ENCODE measurements at places on chromosomes 4 and X.

DNA sequence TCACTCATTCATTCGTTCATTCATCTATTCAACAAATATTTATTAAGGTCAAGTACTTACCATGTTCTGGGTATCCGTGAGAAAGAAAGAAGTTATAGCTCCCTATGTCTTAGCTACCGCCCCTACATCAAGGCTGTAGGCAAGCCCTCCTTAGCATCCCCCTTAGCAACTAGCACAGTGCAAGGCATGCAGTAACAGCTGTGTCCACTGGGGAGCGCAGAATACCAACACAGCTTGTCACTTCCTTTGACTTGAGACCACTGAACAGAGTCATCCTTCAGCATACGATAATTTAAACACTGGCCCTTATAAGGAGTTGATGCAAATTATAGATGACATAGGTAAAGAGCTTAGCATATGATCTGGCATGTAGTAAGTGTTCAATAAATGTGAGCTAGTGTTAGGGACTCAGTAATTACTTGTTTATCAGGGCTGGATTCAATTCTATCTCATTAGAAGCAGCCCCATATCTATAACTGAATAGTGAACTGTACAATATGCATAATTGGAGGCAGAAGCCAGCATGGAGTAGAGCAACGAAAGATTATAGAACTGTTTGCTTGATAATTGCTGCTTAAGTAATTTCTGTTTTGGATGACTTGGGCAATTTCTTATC lies 8.7 kb downstream of the KIAA1210 start:
- no peak overlapping the region for H3K27ac ChIP-seq
- no peaks in the 10 kb centered on the region for H3K36me3 ChIP-seq
- no peaks in the 10 kb centered on the region for H3K4me1 ChIP-seq
- H3K27me3 ChIP-seq, result no peaks in the 10 kb centered on the region

GRCh38 chr4:6565691-6566390 lies 9.1 kb upstream of the MAN2B2 start:
- H3K4me1 ChIP-seq, result peaks cover 4% of the 10 kb centered on the region
- DNase-seq, result no peak
- peaks cover 20% of the 10 kb centered on the region for H3K27me3 ChIP-seq

DNA sequence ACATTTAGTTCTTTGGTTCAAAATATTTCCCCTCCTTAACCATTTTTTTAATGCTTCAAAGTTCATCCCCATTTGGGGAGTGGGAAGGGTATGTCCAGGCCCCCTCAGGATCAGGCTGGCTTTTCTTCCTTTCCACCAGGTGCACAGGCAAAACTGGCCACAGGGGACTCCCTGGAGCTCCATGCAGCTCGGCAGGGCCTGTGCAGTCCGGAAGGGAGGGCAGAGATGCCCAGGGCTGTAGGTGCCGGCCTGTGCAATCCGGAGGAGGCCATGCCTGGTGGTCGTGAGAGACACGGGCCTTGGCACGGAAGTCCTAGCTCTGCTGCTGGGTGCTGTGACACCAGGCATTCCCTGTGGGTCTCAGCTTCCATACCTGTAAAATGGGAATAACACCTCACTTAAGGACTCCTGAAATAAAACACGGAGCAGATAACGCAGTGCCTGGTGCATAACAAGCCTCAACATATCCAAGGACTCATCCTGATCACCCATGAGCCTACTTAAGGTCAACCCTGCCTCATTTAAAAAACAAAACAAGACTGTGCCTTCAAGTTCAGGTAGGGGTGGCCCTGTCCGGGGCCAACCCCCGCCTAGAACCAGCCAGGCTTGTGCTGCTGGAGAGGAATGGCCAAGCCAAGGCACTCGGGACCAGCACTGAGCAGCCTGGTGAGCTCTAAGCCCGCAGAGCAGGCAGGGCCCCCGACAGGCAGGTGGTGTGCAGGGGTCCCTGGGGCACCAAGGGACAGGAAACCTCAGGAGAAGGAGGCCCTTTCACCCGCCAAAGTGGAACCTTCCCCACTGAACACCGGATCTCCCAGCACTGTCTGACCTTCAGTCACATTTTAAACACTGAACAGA lies 21.2 kb upstream of the CYP4V2 start:
- H3K4me3 ChIP-seq, result no peak overlapping the region
- no peak overlapping the region for H3K27ac ChIP-seq
- peak; percentile 6 for DNase-seq
- peaks cover 6% of the 10 kb centered on the region for H3K27me3 ChIP-seq
- H3K4me1 ChIP-seq, result no peaks in the 10 kb centered on the region

DNA sequence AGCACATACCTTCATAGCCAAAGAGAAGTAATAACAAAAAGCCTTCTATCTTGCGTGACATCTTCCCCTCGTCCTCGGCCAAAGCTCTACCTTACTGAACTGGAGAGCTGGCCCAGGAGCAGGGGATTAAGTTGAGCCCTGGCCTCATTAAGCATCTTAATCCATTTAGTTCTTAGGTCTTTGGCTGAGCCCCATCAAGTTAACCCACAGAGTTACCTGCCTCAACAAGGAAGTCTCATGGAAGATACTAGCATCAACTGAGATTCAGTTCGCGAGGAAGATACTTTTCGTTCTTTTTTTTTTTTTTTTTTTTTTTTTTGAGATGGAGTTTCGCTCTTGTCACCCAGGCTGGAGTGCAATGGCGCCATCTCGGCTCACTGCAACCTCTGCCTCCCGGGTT lies at the start of gene RS1:
RS1 (minus strand) TSS at position 101 of the 400 bp plus-strand sequence; CDS start at position 61, 40 bp downstream.
- H3K27me3 ChIP-seq, result no peaks in the 10 kb centered on the region
- DNase-seq, result no peak
- H3K27ac ChIP-seq, result no peak within 1 kb of the TSS
- H3K36me3 ChIP-seq, result no peaks in the 10 kb centered on the region
- peaks cover 4% of the 10 kb centered on the region for H3K4me1 ChIP-seq

GRCh38 chrX:13826770-13827169 lies 9.9 kb upstream of the GPM6B start:
- no peaks in the 10 kb centered on the region for H3K36me3 ChIP-seq
- no peak overlapping the region for H3K4me3 ChIP-seq
- H3K27me3 ChIP-seq, result no peaks in the 10 kb centered on the region

- DNase-seq, result no peak
- H3K27ac ChIP-seq, result no peak overlapping the region
Measured at GRCh38 chr4:73344106-73344505, 60.0 kb upstream of the ALB start.

- H3K27me3 ChIP-seq, result no peaks in the 10 kb centered on the region
- H3K27ac ChIP-seq, result no peak overlapping the region
- DNase-seq, result peak; percentile 7
- H3K4me3 ChIP-seq, result no peak overlapping the region
- H3K36me3 ChIP-seq, result no peaks in the 10 kb centered on the region
Measured at GRCh38 chrX:33138677-33139249, 72.6 kb downstream of the DMD start.

DNA sequence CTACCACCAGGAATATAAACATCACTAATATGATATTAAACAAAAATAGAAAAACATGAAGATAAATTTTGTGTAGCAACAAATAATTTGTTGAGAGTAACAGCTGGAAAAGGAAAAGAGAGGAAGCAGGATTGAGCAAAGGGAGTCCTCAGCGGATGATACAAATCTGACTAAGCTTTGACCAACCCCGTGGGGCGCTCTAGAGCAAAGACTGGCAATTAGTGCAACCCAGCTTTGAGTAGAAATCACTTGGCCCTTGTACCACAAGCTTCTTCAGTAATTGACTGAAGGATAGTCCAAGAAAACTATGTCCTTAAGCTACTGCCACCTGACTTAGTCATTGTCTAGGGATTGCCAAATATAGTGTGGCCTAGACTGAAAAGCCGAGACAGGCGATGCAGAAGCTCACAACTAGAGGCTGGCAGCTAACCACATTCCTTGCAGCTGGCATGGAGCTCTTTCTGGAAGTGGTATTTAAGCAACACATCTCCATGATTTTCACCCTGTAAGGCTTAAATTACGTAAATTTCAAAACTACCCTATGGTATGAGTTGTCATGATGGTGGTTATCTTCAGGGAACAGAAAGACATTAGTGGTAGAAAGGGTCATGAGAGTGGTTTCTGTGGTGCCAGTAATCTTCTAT lies 396.0 kb downstream of the PDGFC start:
- peak; percentile 32 for DNase-seq
- no peaks in the 10 kb centered on the region for H3K27me3 ChIP-seq
- H3K4me3 ChIP-seq, result no peak overlapping the region
- H3K36me3 ChIP-seq, result no peaks in the 10 kb centered on the region
- H3K4me1 ChIP-seq, result peaks cover 15% of the 10 kb centered on the region
- no peak overlapping the region for H3K27ac ChIP-seq

DNA sequence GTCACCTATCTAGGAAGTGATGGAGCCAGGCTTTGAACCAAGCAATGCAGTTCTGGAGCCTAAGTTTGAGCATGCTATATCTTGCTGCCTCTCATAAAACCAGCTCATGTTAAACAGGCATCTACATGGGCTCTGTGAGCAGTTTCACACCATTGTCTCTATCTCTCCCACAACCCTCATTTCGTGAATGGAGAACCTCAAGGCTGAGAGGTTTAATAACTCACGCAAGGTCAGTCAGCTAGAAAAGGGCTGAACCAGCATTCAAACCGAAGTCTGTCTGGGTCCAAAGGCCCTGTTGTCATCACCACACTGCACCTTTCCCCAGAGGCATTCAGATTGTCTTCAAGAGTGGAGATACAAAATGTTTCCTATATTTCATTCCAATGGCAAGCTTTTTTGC lies 369.2 kb downstream of the MID1IP1 start:
- H3K4me1 ChIP-seq, result peaks cover 7% of the 10 kb centered on the region
- no peak for DNase-seq
- no peaks in the 10 kb centered on the region for H3K27me3 ChIP-seq
- H3K4me3 ChIP-seq, result no peak overlapping the region

DNA sequence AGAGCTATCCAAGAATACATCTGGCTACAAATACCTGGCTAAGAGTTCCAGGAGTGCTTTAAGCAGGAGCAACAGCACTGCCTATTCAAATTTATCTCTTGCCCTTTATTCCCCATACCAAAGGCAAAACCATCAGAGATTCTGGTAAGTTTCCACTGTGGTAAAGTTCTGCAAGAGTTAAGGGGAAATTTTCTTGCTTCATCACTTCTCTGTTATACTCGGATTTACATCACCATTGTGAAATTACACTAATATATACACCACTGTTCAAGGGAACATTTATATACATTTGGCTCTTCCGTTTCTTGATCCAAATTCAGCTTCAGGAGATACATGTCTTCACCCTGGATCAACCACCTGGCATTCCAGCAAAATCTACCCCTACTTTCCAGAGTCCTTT lies 70.8 kb upstream of the PTPN13 start:
- peaks cover 14% of the 10 kb centered on the region for H3K4me1 ChIP-seq
- no peaks in the 10 kb centered on the region for H3K27me3 ChIP-seq
- H3K4me3 ChIP-seq, result no peak overlapping the region

GRCh38 chr4:100098011-100098545 lies 92.2 kb downstream of the DDIT4L start:
- no peak overlapping the region for H3K27ac ChIP-seq
- no peaks in the 10 kb centered on the region for H3K36me3 ChIP-seq
- H3K27me3 ChIP-seq, result no peaks in the 10 kb centered on the region
- no peak overlapping the region for H3K4me3 ChIP-seq

- no peak for DNase-seq
- no peaks in the 10 kb centered on the region for H3K36me3 ChIP-seq
Measured at GRCh38 chr4:88075336-88075735, 67.9 kb downstream of the PKD2 start.

GRCh38 chr4:122832732-122833131 lies 6.1 kb downstream of the FGF2 start:
- no peaks in the 10 kb centered on the region for H3K36me3 ChIP-seq
- DNase-seq, result no peak
- H3K4me1 ChIP-seq, result peaks cover 36% of the 10 kb centered on the region
- H3K4me3 ChIP-seq, result no peak overlapping the region
- H3K27ac ChIP-seq, result no peak overlapping the region

DNA sequence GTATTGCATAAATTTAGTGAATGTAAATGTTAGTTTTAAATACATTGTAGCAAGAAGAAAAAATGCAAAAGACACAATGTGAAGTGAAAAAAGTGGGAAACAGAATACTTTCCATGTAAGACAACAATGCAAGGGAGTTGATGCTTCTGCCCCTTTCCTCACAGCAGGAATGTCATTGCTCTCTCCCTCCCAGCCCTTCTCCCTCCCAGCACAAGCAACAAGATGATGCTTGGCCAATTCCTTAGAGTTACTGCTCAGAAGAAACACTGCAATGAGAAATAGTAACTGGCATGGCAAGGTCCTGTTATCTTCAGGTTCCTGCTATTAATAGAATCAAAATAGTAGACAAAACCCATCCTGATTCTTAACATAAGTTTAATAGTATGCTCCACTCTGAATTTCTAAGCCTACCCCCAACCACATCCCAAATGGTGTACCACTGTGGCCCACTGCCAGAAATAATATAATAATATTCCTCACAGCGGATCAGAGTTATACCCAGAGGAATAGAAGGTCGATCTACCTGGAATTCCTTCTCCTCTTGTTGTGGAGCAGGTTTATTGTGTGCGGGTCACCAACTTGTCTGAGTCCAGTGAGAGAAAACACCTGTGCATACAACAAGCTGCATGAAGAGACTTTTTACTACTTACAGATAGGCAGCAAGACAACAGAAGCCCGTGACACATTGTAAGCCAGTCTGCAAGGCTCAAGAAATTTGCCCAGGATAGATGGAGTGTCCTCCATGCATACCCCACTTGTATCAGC lies 69.8 kb upstream of the SLC7A11 start:
- no peaks in the 10 kb centered on the region for H3K36me3 ChIP-seq
- H3K27ac ChIP-seq, result no peak overlapping the region
- no peak overlapping the region for H3K4me3 ChIP-seq
- no peak for DNase-seq
- no peaks in the 10 kb centered on the region for H3K27me3 ChIP-seq
- peaks cover 17% of the 10 kb centered on the region for H3K4me1 ChIP-seq

DNA sequence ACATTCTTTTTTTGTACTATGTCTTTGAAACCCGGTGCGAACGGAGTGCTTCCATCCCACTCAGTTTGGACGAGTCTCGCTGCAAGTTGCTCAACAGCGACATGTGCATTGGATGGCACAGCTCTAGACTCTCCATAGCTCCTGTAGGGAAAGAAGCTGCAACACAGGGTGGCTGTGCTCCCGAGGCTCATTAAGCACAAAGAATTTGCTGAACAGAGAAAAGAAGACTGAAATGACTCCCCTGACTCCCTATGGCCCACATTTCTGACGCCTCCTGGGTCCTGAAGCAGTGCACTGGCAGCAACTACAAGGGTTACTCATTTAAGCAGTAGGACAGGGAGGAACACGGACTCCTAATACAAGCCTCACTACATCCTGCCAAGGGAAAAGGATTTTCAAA lies 127.4 kb downstream of the SH3RF1 start:
- no peaks in the 10 kb centered on the region for H3K27me3 ChIP-seq
- H3K4me3 ChIP-seq, result no peak overlapping the region
- peaks cover 4% of the 10 kb centered on the region for H3K36me3 ChIP-seq

GRCh38 chrX:1391370-1391706 lies 575 bp downstream of the SLC25A6 start:
- H3K4me1 ChIP-seq, result peaks cover 6% of the 10 kb centered on the region
- peak overlapping the region; percentile 97 for H3K4me3 ChIP-seq
- H3K36me3 ChIP-seq, result peaks cover 44% of the 10 kb centered on the region
- DNase-seq, result peak; percentile 76

- no peak overlapping the region for H3K27ac ChIP-seq
- no peak overlapping the region for H3K4me3 ChIP-seq
- H3K36me3 ChIP-seq, result no peaks in the 10 kb centered on the region
- peaks cover 6% of the 10 kb centered on the region for H3K4me1 ChIP-seq
- no peaks in the 10 kb centered on the region for H3K27me3 ChIP-seq
- no peak for DNase-seq
Measured at GRCh38 chr4:15659768-15660570, 4.8 kb upstream of the FBXL5 start.

GRCh38 chr4:142203505-142203904 lies 567.1 kb downstream of the IL15 start:
- no peak for DNase-seq
- no peaks in the 10 kb centered on the region for H3K4me1 ChIP-seq
- H3K27ac ChIP-seq, result no peak overlapping the region
- no peak overlapping the region for H3K4me3 ChIP-seq

Data from PC-3 (cell line).